Activated CD8-positive, alpha-beta memory T cell treated with anti-CD3 and anti-CD28 coated beads, Interleukin-2, amount 10 ng/mL, durations not matched to agents 7 days and 5 days (primary cell): ENCODE measurements at places on chromosomes 5 and 9.

DNA sequence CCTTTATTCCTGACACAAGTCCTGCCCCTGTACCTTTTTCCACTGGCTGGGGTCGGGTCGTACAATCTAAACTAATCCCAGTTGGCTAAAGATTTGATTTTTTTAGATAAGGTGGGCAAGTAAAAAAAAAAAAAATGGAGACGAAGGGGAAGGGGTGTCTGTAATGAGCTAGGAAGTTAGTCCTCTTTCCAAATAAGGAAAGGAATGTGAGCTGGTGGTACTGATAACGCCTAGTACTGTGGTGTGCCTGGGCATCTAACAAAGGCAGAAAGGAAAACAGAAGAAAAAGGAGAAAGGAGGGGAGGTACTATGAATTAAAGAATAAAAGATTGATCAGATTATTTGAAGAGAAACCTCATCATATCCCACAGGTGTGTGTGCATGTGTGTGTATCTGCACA, 21.3 kb downstream of the PRDM9 start:
- DNase-seq, result no peak

GRCh38 chr5:102307232-102307631, 11.1 kb upstream of the SLCO4C1 start:
- no peak for DNase-seq

GRCh38 chr9:111533099-111533790, 8.3 kb downstream of the ZNF483 start:
- DNase-seq, result no peak

DNA sequence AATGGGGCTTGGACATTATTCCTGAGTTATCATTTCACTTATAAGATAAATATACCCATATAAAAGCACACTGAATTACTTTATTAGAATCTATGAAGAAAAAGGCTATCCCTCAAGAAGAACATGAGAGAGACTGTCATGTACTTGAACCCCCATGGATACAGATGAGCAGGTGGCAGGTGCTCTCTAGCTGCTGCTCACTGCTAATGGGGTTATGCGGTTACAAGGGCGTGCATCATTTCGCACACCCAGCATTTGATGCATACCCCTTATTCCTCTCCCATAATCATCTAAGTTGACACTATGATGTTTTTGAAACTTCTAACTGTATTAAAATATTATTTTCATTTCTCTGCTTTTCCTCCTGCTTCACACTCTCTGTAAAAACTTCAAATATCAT, 16.4 kb downstream of the ITK start:
- DNase-seq, result peak; percentile 65

DNA sequence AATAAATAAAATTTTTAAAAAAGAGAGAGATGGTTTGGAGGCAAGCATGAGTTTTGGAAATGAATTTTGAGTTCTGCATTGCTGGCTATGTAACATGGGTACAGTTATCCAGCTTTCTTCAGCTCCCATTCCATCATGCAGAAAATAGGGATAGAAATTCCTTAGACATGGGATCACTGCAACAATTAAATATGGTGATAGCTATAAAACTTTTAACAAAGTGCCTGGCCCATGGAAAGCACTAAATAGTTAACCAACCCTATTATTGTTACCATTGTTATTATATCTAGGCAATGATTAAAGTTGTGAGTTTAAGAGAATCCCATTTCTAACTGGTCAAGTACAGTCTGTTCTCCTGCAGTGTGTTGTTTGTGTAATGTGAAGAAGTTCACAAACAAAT, 115.4 kb upstream of the GAS1 start:
- no peak for DNase-seq

DNA sequence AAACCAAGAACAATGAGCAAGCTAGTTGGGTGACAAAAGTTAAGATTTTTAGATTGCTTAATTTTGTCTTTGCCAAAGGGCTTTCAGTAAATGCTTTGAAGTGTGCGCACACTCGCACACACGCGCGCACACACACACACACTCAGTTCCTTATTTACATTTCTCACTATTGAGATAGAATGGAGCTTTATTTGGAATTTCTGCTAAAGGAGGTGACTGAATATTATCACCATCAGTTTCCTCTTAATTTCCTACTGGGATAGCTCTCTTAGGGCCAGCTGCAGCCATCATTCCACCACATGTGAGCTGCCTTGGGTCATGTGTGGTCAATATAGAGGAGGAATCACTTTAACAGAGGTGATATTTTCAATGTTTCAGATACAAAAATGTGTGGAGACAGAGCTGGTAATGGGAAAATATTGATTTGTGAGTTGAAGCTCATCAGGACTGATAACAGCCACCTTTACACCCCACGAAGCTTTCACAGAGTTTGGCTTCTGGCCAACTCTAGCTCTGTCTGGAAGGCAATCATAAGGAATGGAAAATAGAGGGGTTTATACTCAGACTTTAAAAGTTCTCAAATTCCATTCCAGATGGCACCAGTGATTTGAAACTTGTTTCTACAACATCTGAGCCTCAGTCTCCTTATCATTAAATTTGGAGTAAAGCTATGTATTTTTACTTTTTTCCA, 99.9 kb downstream of the MACIR start:
- no peak for DNase-seq

- no peak for DNase-seq
These were observed 31.9 kb downstream of the MORN5 start for GRCh38 chr9:122191584-122191983.

GRCh38 chr9:13361076-13361475, 81.6 kb upstream of the MPDZ start:
- DNase-seq, result no peak
